ENCODE measurements at places on chromosomes 5 and 9.

DNA sequence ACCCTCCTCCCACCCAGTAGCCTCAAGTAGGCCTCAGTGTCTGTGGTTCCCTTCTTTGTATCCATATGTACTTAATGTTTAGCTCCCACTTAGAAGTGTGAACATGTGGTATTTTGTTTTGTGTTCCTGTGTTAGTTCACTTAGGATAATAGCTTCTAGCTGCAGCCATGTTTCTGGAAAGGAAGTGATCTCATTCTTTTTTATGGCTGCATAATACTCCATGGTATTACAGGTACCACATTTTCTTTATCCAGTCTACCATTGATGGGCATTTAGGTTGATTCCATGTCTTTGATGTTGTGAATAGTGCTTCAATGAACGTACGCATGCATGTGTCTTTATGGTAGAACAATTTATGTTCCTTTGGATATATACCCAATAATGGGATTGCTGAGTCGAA lies 74.8 kb downstream of the SLC12A2 start:
- DNase-seq = no peak

DNA sequence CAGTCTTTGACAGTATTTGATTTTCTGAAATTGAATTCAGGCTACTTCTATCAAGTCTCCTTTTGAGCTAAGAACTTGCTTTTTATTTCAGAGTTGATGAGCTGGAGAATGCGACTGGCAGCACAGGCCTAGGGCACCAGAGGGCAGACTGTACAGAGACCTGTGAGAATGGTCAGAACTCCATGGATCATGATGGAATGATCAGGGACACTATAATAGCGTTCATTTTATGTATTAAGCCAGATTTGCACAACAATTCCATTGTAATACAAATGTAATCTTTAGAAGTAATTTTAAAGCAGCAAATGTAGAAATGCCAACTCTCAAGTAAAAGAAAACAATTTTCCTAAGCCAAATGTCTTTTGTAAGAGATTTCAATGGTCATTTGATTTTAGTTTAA lies 902.4 kb downstream of the NR2F1-AS1 start:
- no peak for DNase-seq

DNA sequence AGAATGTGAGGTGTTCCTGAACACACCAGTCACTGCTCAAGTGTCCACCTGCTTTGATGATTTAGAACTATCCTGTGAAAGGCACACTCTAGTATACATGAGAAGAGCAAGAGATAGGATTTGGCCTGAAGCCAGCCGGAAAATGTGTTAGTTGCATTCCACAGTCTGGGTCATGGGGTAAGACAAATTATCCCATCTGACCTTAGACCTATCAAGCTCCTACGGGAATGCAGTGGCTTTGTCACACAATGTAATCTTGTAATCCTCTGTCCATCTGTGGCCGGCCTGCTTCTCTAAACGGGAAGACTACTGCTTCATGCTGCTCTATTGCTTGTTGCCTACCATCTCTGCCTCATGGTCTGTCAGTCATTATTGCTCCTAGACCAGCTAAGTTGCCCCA lies 92.4 kb upstream of the PRRC1 start:
- DNase-seq = no peak

DNA sequence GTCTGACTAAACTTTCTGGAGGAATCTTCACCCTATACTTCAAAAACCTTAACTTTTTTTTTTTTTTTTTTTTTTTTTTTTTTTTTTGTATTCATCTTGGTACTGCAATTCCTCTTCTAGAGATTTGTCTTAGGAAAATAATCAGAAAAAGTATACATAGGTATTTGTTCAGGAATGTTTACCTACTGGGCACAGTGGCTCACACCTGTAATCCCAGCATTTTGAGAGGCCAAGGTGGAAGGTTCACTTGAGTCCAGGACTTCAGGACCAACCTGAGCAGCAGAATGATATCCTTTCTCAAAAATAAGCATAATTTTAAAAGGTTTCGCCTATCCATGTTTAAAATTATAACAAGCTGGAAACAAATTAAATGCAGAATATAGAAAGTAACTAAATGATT lies 33.3 kb upstream of the NREP start:
- DNase-seq = no peak

DNA sequence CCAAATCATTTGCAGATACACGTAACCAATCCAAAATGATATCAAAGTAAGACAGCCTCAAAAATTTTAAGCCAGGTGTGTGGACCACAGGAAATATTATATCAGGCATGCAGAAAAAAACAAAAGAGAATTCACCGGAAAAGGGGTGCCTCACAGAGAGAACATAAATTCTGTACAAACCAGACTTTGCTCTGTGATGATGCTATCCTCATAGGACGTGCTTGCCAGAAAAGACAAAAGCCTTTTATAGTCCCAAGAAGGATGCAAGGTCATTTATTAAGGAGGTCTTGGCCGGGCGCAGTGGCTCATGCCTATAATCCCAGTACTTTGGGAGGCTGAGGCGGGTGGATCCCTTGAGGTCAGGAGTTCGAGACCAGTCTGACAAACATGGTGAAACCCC lies 16.8 kb upstream of the ATP6V1G1 start:
- no peak for DNase-seq

DNA sequence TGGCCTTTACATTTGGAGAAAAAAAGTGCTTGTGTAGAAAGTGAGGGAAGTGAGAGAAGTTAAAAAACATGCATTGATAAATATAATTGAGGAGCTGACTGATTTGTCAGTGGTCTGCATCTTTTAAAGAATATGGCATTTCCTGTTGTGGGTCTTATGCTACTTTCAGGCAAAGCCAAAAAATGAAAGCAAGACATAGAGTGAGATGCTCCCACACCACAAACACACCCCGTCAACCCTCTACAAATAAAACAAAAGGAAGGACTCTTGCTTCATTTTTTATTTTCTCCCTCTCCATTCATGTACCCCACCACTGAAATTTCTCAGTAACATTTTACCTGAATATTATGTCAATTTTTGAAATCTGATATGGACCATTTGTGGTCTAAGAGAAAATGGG lies 22.1 kb upstream of the PLCXD3 start:
- DNase-seq = no peak

DNA sequence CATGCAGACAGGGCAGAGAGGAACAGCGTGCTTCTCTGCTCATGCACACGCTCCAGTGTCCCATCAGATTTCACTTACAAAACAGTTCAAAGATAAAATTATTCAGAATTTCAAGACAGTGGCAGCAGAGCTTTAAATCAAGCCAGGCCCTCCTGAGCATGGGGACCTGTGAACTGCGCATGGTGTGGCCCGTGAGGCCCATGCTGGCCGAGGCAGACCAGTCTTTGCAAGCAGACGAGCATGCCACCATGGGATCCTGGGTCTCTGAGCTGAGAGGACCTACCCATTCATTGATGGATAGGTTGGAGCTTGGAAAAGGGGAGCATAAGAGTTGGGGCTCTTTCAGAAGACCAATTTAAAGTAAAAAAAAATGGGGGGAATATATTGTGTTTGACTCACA lies 35.0 kb upstream of the SAP30L start:
- no peak for DNase-seq

- no peak for DNase-seq
Observed at GRCh38 chr9:86178503-86178902, 79.1 kb upstream of the GOLM1 start.

DNA sequence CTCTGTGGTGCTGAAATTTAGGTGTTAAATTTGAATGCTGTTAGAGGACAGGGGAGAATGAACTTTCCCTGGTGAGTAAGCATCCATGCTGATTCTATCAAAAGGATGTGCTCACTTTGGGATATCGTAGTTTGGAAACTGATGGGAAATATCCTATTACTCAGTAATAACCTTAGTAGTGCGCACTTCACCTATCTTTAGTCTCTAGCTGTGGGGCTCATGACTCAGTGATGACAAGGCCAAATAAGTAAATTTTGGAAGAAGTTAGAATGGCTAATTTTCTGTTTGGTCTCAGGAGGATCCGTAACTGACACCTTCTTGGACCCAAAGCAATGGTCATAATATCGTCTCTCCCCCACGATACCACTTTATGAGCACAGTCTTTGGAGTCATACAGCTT lies 448.4 kb downstream of the PSAT1 start:
- DNase-seq = no peak

GRCh38 chr9:90441814-90442213 lies 200.8 kb downstream of the DIRAS2 start:
- no peak for DNase-seq

DNA sequence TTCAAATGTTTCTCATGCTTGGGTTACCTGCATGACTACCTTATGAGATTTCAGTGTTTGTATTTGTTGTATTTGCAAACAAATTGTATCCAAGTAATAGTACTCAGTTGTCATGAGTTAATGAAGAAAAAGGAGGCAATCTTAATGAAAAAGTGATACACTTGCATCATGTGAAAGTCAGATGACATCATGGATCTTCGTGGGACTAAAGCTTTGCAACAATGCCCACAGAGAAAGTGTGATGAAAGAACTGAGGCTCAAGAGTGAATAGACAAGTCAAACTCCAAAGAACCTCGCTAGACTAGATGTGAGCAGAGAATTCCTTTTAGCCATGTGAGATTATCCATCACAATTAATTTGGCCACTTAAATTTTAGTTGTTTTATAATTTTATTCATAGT lies 75.4 kb upstream of the ADRB2 start:
- no peak for DNase-seq

DNA sequence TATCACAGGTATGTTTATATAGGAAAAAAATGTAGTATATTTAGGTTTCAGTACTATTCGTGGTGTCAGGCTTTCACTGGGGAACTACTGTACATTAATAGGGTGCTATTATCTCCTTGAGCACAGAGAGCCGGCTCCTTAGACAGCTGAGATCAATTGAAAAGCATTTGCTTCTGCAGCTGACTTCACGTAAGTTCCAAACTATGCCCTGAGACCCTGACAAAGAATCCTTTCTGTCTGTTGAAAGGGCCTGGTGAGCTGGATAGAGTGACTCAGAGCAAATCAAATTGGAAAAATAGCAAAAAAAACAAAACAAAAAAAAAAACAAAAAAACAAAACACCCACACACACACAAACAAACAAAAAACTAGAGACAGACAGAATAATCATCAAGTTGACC lies 652.0 kb downstream of the MTRR start:
- DNase-seq = no peak

- DNase-seq = no peak
Observed at GRCh38 chr9:70042461-70043215, 1.0 kb upstream of the MAMDC2 start.

DNA sequence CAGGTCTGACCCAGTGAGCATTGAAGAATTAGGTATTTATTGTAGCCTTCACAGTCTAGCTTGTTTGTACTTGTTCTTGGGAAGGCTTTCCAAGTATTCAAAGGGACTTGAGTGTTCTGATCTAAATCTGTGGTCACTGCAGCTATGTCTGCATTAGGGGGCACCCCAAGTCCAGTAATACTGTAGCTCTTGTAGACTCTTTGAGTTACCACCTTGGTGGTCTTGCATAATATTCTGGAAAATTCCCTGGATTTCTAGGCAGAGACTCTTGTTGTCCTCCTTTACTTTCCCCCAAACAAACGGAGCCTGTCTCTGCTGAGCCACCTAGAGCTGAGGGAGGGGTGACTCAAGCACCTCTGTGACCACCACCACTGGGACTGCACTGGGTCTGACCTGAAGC lies 149.5 kb upstream of the DHFR start:
- no peak for DNase-seq

DNA sequence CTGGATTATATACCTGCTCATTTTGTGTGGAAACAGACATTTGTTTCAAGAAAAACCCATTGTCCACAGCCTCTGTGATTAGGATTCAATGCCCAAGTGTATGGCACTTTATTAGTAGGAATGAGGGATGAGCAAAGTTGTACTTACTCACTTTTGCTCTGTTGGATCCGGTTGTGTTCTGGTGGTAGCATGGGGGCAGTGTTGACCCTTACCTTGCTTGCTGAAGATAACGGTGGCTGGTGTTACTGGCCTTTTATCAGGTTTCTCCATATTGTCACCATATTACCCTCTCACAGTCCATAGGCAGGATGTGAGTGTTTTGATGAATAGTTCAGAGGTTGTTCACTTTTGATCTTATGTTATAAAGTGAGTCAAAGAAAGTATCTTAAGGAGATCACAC lies 42.7 kb upstream of the NUDT12 start:
- DNase-seq = no peak

DNA sequence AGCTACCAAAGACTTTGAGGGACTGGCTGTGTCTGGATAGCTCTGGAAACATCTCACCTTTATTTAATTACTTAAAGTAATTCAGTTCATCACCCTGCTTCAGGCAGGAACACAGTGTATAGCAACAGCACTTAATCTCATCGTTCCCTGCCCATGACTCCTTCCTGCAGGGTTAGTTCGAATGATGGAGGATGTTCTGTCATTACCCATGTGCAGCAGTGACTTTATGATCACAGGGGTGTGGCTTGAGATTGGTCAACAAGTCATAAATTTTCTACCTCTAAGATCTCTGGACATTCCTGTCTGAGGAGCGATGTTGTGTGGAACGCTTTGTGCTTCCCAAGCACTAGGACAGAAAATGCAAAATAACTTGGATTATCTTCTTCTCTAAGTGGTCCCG lies 37.1 kb upstream of the PRUNE2 start:
- DNase-seq = no peak

- DNase-seq = no peak
Observed at GRCh38 chr5:88827997-88828396, 55.0 kb downstream of the MEF2C start.

DNA sequence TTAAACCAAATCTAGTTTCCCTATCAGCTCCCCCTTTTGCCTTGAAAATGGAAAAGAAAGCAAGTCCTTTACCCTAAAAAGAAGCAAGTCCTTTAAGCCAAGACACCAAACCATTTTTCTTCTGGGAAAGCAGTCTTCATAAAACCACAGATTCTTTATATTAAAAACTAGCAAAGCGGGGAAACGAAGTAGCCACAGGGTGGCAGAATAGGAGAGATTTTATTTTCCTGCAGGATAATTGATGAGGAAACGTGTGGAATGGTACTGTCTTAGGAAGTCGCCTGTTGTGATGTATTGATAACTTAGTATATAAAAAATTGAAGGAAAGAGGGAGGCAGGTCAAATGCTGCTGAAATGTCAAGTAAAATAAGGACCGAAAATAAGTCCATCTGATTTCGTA lies 41.1 kb downstream of the ZNF883 start:
- DNase-seq = no peak

GRCh38 chr5:149079883-149080282 lies 17.0 kb upstream of the SH3TC2 start:
- peak; percentile 28 for DNase-seq

DNA sequence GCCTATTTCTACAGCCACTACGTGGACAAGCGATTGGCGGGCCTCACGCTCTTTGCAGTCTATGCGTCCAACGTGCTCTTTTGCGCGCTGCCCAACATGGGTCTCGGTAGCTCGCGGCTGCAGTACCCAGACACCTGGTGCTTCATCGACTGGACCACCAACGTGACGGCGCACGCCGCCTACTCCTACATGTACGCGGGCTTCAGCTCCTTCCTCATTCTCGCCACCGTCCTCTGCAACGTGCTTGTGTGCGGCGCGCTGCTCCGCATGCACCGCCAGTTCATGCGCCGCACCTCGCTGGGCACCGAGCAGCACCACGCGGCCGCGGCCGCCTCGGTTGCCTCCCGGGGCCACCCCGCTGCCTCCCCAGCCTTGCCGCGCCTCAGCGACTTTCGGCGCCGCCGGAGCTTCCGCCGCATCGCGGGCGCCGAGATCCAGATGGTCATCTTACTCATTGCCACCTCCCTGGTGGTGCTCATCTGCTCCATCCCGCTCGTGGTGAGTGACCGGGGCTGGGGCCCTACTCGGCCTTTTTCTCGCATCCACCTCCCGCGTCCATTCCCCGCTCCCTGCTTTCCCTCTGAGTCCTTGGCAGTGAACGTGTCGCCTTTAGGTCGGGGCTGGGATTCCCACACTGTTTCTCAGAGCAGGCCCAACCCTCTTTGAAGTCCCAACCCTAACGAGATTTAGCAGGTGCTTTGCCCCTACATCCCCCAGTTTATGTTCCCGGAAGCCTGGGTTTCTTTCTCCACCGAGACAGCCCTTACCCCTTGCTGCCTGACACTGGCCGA lies 1.8 kb downstream of the PTGER4 start:
- peak; percentile 43 for DNase-seq

Data from CD4-positive, alpha-beta T cell treated with Interleukin-12 subunit alpha and Interleukin-12 subunit beta, for 1 hour (primary cell).